ENCODE measurements at places on chromosomes 1 and 21.

- no peak for DNase-seq
Measured at GRCh38 chr1:66791621-66792610, 9.2 kb downstream of the INSL5 start.

DNA sequence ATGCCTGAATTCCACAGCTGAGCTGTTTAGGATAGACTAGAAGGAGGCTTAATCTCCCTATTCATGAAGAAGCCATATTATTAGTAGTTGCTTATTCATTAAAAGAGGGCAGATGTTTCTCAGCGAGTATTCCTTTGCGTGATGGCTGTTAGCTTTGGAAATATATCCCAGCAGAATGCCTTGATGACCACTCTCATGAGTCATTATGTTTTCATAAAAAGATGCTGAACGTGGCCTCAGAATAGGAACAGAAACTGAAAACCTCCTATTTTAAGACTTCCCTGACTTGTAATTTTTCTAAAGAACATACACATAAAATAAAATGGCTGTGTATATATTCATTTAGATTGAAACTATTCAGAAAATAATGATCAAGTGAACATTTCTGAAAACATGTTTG, 9.6 kb upstream of the PLA2G4A start:
- DNase-seq, result no peak

GRCh38 chr1:53588053-53588779, 129.0 kb downstream of the DMRTB1 start:
- no peak for DNase-seq

DNA sequence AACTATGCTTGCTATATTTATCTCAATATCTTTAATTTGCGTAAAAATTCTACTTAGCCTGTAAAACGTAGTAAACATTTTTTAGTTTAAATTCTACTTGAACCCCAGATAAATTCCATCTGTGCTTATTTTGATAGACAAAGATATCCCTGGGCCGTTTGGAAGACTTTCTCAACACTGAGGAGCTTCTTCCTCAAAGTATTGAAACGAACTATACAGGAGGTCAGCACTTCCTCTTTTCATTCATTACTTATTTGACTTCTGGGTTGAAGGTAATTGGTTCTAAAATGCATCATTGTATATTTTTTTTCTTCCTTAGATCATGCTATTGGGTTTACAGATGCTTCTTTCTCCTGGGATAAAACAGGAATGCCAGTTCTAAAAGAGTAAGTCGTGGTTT, 74.7 kb downstream of the HSPA13 start:
- DNase-seq, result no peak

DNA sequence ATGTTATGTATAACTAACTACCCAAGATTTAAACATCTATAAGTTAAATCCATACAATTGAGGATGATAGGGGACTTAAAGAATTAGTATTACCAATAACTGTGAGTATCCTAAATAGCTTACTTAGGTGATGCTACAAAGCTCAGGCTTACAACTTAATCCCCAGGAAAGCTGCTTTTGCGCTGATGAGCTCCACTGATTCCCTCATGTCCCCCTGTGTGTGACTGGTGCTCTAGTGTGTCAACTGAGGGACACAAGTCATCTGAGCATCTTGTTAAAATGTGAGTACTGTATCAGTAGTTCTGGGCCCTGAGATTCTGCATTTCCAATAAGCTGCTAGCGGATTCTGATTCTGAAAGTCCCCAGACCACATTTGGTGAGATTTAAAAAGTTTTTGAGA, 1458.8 kb downstream of the MRPL39 start:
- DNase-seq, result no peak

DNA sequence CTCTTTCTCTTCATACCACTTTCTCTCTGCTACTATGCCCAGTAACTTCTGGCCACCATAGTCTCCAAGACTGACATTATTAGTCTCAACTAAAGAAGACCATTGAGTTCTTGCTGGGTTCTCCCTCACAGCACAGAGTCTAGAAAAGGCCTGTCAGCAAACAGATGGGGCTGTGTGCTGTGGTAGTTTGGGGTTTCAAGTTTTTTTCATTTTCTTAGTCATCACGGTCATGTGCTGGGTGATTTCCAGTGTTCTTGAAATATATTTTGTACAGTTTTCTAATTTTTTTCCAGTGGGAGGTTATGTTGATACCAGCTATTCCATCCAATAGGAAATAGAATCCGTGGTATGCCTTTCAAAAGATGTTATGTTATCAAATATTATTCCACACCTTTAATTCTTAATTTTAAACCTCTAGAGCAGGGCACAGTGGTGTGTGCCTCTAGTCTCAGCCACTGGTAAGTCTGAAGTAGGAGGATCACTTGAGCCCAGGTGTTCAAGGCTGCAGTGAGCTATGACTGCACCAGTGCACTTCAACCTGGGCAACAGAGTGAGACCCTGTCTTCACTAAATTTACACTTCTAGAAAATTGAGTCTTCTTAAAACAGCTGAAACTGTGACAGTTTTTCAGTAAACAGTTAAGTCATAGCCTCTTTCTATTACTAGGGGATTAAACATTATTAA, 8.3 kb downstream of the CFHR2 start:
- DNase-seq, result no peak

DNA sequence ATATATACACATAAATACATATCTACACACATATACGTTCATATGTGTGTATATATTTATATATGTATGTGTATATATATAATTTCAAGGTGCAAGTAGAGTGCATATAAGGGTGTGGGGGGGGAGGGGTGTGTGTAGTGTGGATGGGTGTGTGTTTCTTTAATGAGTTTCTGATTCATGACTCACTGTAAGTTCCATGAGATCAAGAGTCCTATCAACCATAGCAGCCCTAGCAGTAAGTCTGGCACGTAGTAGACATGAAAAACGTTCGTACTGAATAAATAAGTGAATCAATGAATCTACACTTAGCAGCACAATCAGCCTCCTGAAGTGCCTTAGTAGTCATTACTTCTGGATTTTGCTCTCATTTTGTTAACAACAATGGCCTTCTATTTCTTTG, 61.9 kb upstream of the KRTAP11-1 start:
- no peak for DNase-seq

- no peak for DNase-seq
Measured at GRCh38 chr21:39625211-39625895, 12.6 kb downstream of the B3GALT5 start.

DNA sequence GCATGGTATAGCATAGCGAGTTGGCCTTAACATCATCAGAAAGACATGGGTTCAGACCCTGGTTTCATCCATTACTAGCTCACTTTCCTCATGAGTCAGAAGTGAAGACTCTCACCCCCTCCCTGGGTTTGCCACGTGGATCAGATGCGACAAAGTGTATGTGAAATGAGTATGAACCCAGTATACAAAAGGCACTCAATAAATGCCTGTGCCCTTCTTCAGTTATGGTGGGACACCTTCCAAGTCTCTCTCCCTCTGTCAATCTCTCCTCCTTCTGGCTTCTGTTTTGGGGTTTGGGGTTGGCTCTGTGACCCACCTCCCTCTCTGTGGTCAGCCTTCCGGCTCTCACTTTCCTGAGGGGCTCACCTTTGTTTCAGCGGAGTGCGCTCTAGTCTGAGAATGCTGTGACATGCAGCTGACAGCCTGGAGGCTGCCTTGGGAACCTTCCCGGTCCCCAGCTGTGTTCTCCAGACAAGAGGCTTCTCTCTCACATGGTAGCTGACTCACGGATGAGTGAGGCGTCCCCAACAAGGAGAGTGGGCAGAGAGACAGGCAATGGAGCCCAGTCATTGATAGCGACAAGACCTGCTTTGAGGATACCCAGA, 155.0 kb upstream of the EDN2 start:
- DNase-seq, result peak; percentile 63

- DNase-seq, result no peak
Measured at GRCh38 chr1:98651116-98651632, 10.3 kb upstream of the SNX7 start.

- peak; percentile 30 for DNase-seq
Measured at GRCh38 chr21:46183910-46184624, at the start of gene SPATC1L. TSS of gene SPATC1L (minus strand) at chr21:46184459. CDS start at chr21:46182816, 1,643 bp downstream.

- DNase-seq, result no peak
Measured at GRCh38 chr1:47624531-47624930, 186.7 kb downstream of the FOXD2 start.

DNA sequence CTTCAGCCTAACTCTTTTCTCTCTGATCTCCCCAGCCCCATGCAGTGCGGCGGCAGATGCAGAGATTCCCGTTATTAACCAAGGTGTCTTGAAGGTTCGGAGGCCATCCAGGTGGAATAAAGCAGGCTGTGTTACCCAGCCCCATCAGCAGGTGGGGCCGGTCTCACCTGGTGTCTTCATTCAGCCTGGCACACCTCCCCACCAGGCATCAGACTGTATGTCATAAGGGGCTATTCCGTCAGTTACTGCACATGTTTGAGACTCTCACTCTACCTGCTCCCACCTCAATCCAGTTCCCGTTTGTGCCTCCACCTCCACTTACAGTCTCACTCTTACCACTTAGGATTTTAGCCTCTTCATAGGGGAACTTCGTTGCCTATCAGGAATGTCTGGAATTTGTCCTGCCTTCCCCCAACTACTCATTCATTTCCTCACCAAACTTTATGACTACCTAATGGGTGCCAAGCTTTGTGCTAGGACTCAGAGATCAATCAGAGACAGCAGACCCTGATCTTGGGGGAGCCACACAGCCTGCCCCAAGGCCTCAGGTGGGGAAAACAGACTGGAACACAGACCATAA, 170.2 kb downstream of the PLPP3 start:
- no peak for DNase-seq

DNA sequence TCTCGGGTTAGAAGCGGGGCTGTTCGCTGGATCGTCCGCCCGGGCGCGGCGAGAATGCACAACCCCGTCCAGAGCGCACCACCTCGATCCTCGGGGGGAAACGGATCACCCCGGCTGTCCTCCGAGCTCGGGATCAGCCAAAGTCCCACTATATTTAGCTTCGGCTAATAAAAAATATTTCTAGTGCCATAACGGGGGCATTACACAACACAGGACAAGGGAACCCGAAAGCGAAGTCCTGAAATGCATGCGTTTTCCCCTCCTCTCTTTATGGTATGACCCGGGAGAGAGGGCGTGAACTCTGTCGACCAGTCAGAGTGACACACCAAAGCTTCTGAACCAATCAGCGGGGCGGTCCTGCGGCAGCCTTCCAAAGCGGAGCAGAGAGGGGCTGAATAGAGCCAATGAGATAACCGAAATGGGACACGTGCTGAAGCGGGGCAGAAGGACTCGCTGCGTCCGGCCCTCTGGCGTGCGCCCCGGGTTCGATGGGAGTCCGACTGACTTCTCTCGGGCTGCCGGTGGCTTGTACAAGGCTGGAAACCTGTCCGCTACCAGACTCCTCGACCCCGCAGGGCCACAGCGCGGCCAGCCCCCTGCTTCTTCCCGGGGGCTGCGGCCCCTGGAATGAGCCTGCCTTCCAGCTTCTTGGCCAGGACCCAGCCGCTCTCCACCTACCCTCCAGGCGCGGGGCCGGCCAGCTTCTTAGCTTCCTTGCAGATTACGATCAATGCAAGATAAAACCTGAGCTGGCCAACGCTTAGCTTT, at the start of gene ALDH4A1:
TSS of gene ALDH4A1 (minus strand) at position 33 of the 768 bp plus-strand sequence. CDS start at position 1, 32 bp downstream.
- peak; percentile 67 for DNase-seq

GRCh38 chr1:24704411-24705259, 40.6 kb upstream of the CLIC4 start:
- DNase-seq, result no peak

- no peak for DNase-seq
Measured at GRCh38 chr1:199319341-199319740, 680.5 kb downstream of the PTPRC start.

DNA sequence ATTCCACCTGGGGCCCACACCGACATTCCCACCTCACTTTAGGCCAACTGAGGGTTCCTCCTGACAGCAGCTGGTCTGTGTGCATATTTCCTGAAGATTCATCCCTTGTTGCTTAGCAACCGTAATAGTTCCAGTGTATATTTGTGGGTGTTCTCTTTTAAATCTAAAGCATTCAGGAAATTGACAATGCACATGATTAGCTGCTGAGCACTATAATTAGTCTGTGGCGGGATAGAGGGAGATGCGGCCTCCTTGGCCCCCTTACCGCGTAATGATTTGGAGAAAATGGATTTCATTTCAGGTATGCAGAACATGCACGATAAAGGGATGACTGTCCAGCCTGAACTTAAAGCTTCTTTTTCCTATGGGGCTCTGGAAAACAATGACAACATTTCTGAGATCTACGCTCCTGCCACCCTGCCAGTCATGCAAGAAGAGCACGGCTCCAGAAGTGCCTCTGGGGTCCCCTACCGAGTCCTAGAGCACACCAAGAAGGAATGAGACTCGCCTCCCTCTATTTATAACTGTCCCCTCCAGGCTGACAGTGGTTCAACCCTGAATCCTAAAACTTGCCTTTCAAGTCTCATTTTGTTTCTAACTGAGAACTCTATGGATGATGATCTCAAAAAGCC, 33.8 kb upstream of the RCAN3 start:
- no peak for DNase-seq

DNA sequence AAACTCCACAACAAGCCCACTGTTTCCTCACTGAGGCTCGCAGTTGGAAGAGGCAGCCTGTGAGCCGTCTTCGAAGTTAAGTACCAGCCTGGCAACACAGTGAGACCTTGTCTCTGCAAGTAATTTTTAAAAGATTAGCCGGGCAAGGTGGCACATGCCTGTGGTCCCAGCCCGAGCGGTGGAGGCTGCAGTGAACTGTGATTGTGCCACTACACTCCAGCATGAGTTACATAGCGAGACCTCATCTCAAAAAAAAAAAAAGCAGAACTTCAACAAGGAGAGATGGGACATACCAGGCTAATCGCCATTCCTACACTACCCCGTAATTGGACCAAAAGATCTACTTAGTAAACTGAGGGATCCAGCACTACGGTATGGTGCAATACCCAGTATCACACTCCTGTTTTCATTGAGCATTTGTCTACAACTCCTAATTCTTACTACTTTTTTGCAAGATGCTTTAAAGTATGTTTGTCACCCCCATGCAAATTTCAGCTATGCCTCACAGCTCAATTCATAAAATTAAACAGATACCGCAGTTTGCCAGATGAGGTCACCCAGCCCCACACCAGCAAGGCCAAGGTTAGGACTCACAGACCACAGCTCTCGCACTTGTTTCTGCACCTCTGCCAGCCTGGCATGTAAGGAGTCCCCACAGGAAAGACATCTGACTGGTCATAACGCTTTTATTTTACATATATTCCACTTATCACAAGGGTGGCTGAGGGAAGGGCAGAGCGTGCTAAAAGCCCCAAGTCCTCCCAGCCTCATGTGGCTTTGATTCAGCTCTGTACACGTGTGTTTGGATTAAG, 21.0 kb downstream of the SDE2 start:
- DNase-seq, result no peak

- DNase-seq, result no peak
Measured at GRCh38 chr1:172936088-172936645, 114.6 kb downstream of the TNFSF18 start.

DNA sequence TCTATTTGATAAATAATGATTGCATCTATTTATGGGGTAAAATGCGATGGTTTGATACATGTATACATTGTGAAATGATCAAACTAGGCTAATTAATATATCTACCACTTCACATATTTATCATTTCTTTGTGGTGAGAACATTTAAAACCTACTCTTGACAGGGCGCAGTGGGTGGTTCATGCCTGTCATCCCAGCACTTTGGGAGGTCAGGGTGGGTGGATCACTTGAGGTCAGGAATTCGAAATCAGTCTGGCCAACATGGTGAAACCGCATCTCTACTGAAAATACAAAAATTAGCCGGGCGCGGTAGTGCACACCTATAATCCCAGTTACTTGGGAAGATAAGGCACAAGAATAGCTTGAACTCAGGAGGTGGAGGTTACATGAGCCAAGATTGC, 25.3 kb downstream of the PLEKHA6 start:
- DNase-seq, result no peak

GRCh38 chr1:234875953-234876855, 252.4 kb downstream of the TOMM20 start:
- DNase-seq, result peak; percentile 25

- no peak for DNase-seq
Measured at GRCh38 chr1:59163268-59164092, 133.4 kb upstream of the FGGY start.
